Caudate nucleus (tissue), 63 donors: ENCODE measurements at places on chromosomes 6 and 20.

DNA sequence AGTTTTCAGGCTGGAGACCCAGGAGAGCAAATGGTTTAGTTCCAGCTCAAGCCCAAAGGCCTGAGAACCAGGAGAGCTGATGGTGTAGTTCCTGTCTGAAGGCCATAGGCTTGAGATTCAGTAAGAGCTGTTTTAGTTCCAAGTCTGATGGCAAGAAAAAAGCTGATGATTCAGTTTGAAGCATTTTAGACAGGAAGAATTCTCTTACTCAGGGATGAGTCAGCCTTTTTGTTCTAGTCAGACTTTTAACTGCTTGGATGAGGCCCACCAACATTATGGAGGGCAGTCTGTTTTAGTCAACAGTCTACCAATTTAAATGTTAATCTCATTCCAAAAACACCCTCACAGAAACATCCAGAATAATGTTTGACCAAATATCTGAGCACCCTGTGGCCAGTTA is 2.5 kb downstream of the ZSCAN26 start:
- DNase-seq, result no peak

DNA sequence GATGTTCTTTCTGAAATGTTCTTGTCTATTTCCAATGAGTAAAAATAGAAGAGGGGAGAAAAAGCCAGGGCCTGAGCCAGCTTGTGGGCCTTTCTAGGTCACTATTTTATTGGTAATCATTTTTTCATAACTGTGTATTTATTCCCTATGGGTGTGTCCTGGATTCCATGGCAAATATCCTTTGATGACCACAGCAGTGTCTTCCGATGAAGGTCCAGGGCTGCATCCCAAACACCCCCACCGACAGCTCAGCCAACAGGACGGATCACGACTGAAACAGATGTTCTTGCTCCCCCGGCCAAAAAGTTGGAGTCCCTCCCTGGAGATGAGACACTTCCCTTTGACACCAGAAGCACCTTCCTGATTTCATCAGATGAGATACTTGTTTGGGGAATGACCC is 105.4 kb upstream of the PLEKHG1 start:
- no peak for DNase-seq

DNA sequence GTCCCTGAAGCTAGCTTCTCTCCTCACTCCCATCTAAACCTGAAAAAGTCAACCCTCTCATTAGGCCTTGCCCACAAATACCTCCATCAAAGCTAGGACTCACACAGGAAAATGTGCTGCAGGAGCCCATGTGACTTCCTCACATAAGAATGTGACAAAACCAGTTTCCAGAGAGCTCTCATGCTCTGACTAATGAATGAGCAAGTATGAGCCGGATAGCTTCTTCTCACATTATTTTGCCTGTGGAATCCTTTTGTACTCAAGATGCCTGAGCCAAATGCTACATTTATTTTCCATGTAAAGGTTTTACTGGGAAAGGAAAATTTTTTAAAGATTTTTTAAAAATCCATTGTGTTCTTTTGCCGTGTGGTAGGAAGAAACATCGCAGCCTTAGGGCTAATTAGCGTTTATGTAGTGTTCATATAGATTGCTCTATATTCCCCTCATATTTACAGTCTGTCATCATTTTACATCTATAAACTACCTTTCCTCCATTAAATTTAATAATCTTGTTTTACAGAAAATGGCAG is 68.6 kb upstream of the CCN6 start:
- DNase-seq, result no peak

DNA sequence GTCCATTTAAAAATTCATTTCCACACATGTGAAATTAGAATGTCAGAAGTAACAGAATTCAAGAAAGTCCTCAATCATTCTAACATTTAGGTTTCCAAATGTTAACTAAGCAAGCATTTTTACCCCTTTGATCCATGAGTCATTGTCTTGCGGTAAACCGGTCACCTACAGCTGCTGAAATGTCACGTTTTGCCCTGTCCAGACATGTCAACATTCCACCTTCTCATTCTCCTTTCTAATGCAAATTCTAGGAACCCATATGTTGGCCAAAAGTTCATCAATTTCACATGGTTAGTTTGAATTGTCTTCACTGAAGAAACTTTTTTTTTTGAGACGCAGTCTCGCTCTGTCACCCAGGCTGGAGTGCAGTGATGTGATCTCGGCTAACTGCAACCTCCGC is 117.2 kb downstream of the IPCEF1 start:
- DNase-seq, result no peak

GRCh38 chr6:44446626-44447300 is 59.3 kb downstream of the CDC5L start:
- no peak for DNase-seq
